ENCODE measurements at places on chromosomes 7 and 10. TPM values are rescaled to one million over a fixed set of nuclear protein-coding genes. Genes with fewer than 3 reads are reported as not detected.

Gene NEUROD6
- total RNA-seq = not detected

GRCh38 chr10:130025326-130025725 is 61.3 kb upstream of the EBF3 start:
- H3K4me3 ChIP-seq = no peak overlapping the region
- DNase-seq = no peak
- no peak overlapping the region for H3K27ac ChIP-seq
- H3K4me1 ChIP-seq = peaks cover 9% of the 10 kb centered on the region
- no peaks in the 10 kb centered on the region for H3K27me3 ChIP-seq

Gene PPIA
- 1,161 TPM for total RNA-seq

- H3K36me3 ChIP-seq = no peaks in the 10 kb centered on the region
- no peak overlapping the region for H3K4me3 ChIP-seq
- H3K27ac ChIP-seq = no peak overlapping the region
- no peaks in the 10 kb centered on the region for H3K27me3 ChIP-seq
- no peaks in the 10 kb centered on the region for H3K4me1 ChIP-seq
Measured at GRCh38 chr7:75758491-75758890, 13.5 kb downstream of the CCL26 start.

Gene AGAP9
- total RNA-seq = 2.8 TPM

GRCh38 chr7:88072715-88073055 is 138.6 kb downstream of the ADAM22 start:
- H3K4me3 ChIP-seq = no peak overlapping the region
- no peaks in the 10 kb centered on the region for H3K4me1 ChIP-seq
- H3K36me3 ChIP-seq = no peaks in the 10 kb centered on the region

DNA sequence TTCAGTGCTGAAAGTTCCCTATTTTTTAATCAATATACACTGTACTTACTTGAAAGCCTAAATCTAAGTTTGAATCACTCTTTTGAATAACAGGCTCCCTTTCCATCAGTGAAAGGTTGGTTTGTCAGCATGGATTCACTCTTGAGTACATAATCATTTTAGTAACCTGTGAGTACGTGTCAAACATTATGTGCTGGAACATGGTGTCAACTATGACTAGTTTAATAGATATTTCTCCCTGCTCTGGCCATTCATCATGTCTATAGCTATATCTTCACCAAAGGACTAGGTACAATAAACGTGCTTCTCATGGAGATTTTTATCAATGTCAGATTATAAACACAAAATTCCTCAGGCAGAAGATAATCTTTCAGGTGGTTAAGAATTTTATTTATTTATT is 61.7 kb upstream of the MDFIC start:
- no peak overlapping the region for H3K4me3 ChIP-seq
- no peak for DNase-seq
- no peaks in the 10 kb centered on the region for H3K27me3 ChIP-seq
- H3K27ac ChIP-seq = no peak overlapping the region
